ENCODE measurements at places on chromosomes 1 and 21. TPM values are rescaled to one million over a fixed set of nuclear protein-coding genes. Genes with fewer than 3 reads are reported as not detected.

The PPT1 gene
- 31.1 TPM for total RNA-seq

The TGFB2 gene
- total RNA-seq, result 10.6 TPM

The TMEM82 gene
- total RNA-seq, result not detected

The RSRP1 gene
- 76.7 TPM for total RNA-seq

The PPIAL4G gene
- not detected for total RNA-seq

The TRNP1 gene
- total RNA-seq, result 42.2 TPM

The LENEP gene
- not detected for total RNA-seq

The LMX1A gene
- not detected for total RNA-seq

The FAM131C gene
- 1.1 TPM for total RNA-seq

The SPRR2A gene
- total RNA-seq, result 3.0 TPM

The FCMR gene
- under 0.01 TPM for total RNA-seq

The RXFP4 gene
- not detected for total RNA-seq

The ANKRD34A gene
- not detected for total RNA-seq

The FCRL5 gene
- not detected for total RNA-seq

The KRTAP20-1 gene
- total RNA-seq, result not detected
